ENCODE measurements at places on chromosomes 16 and 17.

DNA sequence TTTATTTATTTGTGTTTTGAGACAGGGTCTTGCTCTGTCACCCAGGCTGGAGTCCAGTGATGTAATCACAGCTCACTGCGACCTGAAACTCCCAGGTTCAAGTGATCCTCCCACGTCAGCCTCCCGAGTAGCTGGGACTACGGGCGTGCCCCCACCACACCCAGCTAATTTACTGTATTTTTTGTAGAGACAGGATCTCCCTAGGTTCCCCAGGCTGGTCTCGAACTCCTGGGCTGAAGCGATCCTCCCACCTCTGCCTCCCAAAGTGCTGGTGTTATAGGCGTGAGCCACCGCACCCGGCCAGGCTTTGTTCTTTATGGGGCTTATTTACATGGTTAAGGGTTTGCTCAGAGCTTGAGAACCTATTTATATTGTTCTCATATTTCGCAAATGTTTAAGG lies 5.8 kb upstream of the MEIOB start:
- DNase-seq = no peak

- no peak for DNase-seq
Measured at GRCh38 chr17:66724581-66725341, 110.2 kb upstream of the CACNG5 start.

DNA sequence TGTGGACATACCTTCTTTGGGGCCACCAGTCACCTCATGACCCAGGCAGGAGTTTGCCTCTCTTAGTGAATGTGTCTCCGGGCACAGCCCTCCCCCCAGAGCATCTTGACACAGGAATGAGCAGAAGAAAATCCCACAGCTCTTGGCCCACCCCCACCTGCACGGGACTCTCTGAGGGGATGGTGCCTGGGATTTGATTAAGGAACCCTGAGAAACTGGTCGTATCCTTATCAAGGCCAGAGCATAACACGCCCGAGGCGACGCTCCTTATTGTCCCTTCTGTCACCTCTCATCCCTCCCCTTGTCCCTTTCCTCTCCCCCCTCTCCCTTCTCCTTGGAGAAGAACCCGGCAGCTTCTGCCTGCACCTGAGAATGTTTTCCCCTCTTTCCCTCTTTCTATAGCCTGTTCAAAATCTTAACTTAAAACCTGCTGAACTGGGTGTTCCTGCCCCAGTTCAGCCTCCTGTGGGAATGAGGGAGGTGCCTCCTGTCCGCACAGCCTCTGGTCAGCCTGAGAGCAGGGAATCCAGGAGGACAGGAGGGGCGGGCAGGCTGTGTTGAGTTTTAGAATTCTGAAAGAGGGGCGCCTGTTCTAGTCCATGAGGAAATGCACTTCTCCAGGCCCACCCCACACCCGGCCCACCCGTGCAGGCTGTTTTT lies 140.7 kb upstream of the PLCG2 start:
- DNase-seq = no peak

- DNase-seq = no peak
Measured at GRCh38 chr16:83831456-83831987, 23.7 kb downstream of the HSBP1 start.

GRCh38 chr17:75006653-75007052 lies 5.8 kb upstream of the MRPL58 start:
- DNase-seq = no peak

DNA sequence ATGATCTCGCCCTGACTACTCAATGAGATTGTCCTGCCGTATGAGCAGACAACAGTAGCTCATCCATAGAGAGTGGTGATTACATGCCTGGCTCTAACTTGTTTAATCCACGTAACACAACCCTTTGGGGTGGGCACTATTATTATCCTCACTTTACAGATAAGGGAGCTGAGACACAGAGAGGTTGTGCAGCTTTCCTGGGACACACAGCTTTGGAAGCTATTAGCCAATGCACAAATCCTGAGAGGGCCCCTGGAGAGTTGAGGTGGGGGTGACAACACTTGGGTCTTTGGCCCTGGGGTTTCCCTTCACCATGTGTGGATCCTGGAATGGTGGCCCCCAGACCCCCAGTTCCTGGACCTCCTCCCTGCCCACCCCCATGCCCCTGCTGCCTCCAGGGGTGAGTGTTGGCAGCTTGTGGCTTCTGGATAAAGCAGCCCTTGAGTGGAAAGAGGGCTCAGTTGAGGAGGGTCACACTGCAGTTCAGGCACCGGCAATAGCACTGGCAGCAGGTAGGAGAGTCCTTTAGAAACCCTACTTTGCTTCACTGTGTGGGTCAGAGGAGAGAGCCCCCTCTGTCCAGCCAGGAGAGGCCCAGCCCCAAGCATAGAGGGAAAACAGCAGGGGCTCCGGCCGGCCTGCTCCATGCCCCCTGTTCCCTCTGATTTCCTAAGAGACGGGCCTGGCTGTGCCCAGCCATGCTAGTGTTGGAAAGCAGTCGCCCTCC lies 230.7 kb downstream of the KATNIP start:
- DNase-seq = no peak

- no peak for DNase-seq
Measured at GRCh38 chr16:83205896-83206295, 579.1 kb downstream of the CDH13 start.

GRCh38 chr17:36485805-36486203 lies 677 bp upstream of the ZNHIT3 start:
- no peak for DNase-seq

DNA sequence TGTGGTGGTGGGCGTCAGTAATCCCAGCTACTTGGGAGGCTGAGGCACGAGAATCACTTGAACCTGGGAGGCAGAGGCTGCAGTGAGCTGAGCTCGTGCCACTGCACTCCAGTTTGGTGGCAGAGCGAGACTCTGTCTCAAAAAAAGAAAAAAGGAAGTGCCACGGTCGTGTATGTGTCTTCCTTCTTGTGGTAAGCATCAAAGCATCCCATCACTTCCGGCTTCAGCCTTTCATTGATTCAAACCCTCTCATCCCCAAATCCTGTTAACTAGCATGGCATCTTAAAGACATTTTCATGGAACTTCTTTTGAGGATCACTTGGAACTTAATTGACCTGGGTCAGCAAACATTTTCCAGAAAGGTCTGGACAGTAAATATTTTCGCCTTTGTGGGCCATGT lies 126.2 kb downstream of the CPPED1 start:
- no peak for DNase-seq

DNA sequence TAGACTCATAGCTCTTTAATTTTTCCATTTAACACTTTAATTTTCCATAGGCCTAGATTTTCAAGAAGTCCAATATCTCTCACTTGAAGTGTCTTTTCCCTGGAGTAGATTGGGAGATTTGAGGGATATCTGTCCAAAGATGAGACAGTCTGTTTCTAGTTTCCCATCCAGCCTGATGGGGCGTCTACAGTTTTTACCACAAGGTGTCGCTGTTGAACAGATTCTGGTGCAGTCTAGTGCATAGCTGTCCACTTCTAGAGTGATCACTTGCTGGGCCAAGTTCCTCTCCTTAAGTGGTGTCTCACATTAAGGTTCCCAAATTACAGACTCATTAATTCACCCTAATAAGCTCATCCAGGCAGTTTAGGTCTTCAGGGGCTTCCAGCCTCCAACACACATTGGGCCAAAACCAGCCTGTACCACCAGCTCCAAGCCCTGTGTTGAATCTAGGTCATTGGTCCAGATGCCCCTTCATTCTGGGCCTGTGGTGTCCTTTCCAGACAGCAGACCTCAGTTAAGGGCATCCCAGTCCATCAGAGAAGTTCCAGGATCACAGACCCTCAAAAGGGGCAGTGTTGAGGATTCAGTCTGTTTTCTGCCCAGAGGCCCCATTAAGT lies 9.4 kb downstream of the SNX20 start:
- peak; percentile 51 for DNase-seq

Measured in T-helper 9 cell (primary cell).